ENCODE measurements at places on chromosomes 13 and 19.

- DNase-seq: no peak
Measured at GRCh38 chr13:50611117-50611781, 232.2 kb downstream of the DLEU7 start.

DNA sequence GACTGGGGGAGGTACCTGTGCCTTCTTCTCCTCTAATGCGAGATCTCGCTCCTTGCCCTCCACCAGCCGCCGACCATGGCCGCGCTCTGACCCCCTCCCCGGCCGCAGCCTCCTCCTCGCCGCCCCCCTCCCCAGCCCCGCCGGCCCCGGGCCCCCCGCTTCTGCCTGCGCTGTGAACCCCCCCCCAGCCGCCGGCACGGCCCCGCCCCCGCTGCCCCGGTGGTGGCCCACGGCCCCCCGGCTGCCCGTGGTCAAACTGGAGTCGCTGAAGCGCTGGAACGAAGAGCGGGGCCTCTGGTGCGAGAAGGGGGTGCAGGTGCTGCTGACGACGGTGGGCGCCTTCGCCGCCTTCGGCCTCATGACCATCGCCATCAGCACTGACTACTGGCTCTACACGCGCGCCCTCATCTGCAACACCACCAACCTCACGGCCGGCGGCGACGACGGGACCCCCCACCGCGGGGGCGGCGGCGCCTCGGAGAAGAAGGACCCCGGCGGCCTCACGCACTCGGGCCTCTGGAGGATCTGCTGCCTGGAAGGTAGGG lies at the start of gene CACNG8:
CACNG8 (plus strand) TSS at position 51 of the 545 bp plus-strand sequence.
- DNase-seq: no peak

GRCh38 chr19:5036698-5037563 lies 68.0 kb downstream of the KDM4B start:
- no peak for DNase-seq

DNA sequence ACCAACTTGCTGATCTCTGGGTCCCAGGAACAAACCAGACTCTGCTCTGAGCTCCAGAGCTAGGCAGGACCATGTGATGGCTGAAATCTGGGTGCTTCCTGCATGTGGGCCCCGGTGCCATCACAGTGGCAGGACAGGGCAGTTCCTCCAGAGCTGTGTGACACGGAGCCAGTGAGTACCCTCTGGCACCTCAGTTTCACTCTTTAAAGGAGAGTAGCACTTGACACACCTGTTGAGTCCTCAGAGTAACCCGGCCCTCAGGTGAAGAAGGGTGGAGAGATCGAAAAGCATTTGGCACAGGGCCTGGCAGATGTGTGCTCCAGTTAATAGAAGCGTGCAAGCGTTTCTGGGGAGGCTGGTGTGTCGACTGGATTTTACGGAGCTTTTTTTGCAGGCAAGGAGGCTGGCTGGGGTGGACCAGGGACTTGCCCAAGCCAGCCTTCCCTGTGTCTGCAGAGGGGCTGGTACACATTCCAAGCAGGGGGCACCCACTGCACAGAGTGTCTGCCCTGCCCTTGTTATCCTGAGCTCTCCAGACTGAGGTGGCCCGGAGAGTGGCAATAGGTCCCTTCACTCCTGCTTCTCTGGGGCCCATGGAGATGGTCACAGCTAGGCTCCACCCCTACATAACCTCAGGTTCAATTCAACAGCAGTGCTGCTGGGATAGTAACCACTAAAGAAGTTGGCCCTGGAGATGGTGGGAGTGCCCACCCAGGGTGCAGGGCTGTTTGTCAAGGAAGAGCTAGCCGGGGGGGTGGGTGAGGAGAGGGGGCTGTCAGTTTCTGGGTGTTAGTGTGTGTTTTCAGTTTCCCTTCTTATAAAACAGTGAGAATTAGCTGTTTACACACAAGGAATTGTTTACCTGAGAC lies 8.3 kb downstream of the RPS19 start:
- no peak for DNase-seq

DNA sequence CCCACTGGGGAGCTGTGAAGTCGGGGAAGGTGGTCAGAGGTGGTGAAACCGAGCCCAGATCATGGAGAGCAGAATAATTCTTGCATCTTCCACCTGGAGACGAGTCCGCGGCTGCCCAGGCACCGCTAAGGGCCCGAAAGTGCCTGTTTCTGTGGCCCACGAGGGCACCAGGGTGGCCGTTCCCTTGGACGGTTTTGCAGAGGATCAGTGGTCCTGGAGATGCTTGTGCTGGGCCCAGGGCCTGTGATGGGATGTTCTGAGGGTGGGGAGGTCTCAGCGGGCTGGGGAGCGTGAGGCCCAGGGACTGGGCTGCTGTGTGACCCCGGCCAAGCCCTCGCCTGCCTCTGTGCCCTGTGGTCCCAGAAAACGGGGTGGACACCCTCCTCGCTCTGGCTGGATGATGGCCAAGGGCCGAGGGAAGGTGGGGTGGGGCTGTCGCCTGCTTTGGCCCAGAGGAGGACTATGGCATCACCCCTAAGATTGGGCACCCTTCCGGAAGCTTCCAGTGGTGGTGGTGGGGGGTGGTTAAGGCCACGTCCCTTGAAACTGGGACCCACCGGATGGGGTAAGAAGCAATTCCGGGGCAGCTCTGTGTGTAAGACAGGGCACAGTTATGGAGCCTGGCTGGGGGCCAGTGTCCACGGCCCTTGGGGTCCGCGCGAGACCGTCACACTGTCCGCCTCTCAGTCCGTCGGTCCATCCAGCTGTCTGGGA lies 51.3 kb upstream of the NFIC start:
- no peak for DNase-seq

DNA sequence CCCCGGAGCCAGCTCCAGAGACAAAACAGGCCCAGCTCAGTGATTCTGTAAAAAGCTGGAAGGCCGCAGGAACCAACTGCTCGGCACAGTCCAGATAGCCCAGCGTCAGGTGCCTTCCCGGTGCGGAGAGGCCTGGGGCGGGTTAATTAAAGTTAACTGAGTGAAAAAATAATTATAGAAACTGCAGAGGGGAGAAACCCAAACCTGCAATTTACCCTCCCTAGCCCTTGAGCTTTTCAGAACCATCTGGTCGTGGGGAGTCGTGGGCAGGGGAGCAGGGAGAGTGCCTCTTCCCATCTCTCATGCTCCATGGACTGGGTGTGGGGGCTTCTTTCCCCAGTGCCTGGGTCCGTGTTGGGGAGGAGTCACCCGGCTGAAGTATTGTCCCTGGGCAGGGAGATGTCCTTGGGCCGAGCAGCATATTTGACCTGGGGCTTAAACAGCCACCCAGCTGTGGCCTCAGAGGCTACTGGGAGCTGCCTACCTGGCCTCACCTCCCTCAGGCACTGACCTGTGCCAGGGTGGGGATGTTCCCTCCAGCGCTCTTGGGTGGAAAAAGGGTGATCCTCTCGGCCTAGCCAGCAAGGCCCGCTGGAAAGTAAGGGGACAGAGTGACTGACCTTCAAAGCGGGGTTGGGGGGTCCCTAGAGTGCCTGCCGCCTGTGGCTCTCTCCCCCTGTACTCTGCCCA lies 65.9 kb downstream of the CHST8 start:
- no peak for DNase-seq

GRCh38 chr19:10004617-10005016 lies 5.7 kb downstream of the COL5A3 start:
- no peak for DNase-seq

- no peak for DNase-seq
Measured at GRCh38 chr19:21328406-21328805, 804 bp downstream of the ZNF708 start.

DNA sequence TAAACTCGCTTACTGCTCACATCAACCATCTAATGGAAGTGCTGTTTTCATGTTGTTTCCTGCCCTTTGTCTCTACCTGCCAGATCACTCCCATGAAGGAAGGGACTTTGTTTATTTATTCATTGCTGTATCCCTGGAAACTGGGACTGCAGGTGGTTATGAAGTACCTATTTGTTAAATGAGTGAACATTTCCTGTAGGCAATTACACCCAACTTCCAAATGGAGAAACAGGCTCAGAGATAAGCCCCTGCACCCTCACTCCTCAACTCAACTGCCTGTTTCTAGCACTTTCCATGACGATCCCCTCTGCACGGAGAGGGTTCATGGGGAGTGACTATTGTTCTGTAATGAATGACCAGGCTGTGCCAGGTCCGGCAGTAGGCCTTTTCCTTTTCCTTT lies 1.9 kb upstream of the SELENOW start:
- no peak for DNase-seq

- DNase-seq: peak; percentile 12
Measured at GRCh38 chr13:39602614-39603366, at the start of gene LHFPL6. LHFPL6 (minus strand) TSS chr13:39603193.

DNA sequence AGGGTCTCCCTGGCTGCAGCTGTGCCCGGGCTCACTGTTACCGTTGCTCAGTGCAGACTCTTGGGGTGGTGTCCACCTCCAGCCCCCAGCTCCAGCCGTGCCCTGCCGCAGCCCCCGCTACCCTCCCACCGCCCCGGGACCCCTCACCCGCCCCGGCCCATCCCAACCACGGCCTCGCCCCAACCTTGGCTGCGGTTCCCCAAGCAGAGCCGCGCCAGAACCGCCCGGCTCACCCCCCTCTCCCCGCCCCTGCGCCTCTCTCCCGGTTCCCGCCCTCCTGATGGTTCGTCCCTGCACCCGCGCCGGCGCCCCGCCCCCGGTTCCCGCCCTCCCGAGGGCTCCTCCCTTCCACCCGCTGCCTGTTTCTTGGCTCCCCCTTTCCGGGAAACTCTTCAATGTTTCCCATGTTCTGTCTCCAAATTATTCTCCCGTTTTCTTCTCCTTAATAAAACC lies 40.3 kb downstream of the ANKRD10 start:
- peak; percentile 23 for DNase-seq

- no peak for DNase-seq
Measured at GRCh38 chr13:60417734-60418133, 20.7 kb downstream of the TDRD3 start.

DNA sequence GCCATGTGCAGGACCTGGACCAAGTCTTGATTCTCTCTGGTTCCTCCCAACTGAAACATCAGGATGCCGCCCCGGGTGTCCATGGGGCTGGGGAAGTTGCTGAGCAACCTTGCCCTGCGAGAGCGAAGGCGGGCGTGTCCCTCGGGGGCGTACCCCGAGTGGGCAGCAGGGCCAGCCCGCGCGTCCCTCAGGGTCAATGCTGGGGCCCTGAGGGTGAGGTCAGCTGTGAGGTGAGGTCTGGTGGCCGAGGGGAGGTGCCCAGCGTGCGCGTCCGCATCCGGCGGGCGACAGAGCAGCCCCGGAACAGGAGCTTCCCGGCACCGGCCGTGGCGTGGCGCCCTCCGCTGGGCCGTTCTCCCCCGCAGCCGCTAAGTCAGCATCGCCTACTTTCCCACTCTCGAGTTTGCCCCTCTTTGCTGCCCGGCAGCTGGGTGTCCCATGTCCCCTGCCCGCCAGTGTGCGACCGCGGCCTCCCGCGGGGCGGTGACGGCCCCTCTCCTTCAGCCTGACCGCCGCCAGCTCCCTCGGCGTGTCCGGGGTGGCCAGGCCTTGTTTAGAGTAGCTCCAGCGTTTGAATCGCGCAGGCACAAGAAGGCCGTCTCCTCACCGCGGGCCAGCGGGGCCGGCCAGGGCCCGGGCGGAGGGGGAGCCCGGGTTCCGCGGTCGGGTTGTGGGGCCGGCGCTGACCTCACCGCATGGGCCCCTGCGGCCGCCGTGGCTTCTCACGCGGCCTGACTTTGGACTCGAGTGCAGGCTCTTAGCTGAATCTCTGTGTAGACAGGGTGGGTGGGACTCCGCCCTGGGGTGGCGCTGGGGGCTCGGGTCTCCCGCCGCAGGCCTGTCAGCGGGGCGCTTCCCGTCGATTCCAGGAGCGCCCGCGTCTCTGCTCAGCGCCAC lies 33.0 kb downstream of the GJA3 start:
- no peak for DNase-seq

DNA sequence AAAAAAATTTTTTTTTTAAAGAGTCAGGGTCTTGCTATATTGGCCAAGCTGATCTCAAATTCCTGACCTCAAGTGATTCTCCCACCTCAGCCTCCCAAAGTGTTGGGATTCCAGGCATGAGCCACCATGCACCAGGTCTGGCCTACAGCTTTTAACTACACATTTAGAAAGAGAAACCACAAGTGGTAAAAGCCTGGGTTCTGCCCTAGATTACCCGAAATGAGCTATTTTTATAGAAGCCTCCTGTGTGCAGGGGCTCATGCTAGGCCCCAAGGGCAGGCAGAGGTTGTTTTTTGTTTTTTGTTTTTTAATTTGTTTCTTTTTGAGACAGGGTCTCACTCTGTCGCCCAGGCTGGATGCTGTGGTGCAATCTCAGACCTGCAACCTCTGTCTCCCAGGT lies 14.0 kb upstream of the MYADM start:
- DNase-seq: no peak

GRCh38 chr13:74825152-74825937 lies 656.6 kb downstream of the TBC1D4 start:
- DNase-seq: no peak

DNA sequence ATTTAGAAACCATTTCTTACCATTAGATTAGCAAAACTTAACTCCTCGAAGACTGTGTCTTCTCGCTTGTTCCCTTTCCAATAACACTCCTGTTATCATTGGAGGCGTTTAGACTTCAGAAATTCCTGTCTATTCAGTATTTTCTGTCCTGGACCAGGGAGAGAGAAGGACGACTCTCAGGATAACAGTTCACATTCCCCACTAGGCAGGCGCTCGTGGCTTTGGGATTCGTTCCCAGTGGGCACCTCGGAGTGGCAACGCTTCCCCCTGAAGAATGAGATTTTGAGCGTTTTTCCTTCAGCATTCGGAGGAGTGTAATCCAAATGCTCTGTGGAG lies 429 bp upstream of the ZNF225 start:
- DNase-seq: no peak

GRCh38 chr13:95296326-95296925 lies 4.8 kb downstream of the ABCC4 start:
- DNase-seq: no peak

DNA sequence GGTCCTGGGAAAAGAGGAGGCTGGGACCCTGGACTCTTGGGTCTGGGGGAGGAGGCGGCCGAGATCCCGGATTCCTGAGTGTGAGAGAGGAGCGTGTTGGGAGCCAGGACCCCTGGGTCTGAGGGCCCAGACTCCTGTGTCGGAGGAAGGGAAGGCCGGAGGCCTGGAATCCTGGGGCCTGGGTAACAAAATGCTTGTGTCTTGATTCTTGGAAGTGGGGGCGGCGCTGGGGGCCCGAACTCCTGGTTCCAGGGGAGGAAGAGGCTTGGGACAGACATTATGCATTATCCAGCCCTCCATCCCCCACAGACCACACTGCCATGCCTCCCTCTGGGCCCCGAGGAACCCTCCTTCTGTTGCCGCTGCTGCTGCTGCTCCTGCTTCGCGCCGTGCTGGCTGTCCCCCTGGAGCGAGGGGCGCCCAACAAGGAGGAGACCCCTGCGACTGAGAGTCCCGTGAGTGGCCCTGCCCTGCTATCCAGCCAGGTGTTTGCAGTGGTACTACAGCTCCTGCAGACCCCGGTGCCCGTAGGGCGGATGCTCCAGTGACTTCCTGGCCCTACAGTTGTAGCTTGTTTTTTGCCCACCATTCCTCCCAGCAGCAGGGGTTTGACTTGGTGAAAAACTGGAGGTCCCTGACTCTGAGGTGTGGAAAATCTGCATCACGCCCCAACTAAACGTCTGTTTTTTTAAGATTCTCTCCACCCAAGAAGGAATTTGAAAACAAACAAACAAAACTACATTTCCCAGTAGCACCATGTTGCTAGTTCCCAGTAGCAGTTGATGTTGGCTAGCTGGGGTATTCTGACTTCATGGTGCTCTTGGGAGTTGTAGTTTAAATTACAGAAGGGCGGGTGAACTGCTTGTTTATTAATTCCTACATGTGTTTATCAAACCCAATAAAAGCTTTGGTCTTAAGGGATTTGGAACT lies 630 bp downstream of the NUCB1 start:
- no peak for DNase-seq
